ENCODE measurements at places on chromosomes 13 and 19. TPM values are rescaled to one million over a fixed set of nuclear protein-coding genes. Genes with fewer than 3 reads are reported as not detected.

Gene TGFBR3L
- total RNA-seq = not detected

Gene NCCRP1
- not detected for total RNA-seq

Gene TSHZ3
- 3.7 TPM for total RNA-seq

Gene WBP4
- total RNA-seq = 13.1 TPM

Gene LSR
- total RNA-seq = 3.7 TPM

Gene CRX
- total RNA-seq = not detected
